Renal cortical epithelial cell (primary cell): ENCODE measurements at places on chromosomes 1 and 21. TPM values are rescaled to one million over a fixed set of nuclear protein-coding genes. Genes with fewer than 3 reads are reported as not detected.

Gene IL20
- not detected in 2 replicates for total RNA-seq

Gene INAVA
- 28.1 and 58.5 TPM in 2 replicates for total RNA-seq

Gene VSIG8
- total RNA-seq: not detected in 2 replicates

DNA sequence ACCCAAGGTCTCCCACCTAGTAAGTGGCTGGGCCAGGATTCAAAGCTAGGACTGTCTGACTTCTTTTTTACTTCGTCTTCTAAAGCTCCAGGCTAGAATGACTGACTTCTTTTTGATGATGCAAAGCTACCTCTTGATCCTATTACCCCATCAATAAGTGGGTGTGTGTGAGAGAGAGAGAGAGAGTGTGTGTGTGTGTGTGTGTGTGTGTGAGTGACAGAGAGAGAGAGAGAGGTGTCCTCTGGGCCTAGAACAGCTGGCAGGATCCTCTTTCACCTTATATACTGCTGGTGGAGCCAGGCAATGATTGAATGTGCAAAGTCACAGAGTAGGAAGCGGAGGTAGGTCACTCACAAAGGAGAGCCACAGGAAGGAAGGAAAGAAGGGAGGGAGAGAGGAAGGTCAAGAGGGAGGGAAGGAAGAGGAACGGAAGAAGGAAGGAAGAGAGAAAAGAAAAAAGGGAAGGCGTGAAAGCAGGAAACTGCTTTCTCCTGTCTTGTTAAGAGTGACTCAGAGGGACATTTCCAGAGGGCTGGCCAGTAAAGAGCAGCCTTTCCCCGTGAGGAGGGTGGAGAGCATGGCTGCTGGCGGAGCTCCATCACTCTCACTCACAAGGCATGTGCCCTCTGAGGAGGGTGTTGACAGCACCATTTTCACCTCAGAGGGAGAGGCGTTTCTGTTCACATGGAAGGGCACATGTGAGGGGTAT lies 68.9 kb downstream of the CDC7 start:
- peak; percentile 93 for DNase-seq

Gene EPHA10
- total RNA-seq: 0.05 and 1.0 TPM in 2 replicates

DNA sequence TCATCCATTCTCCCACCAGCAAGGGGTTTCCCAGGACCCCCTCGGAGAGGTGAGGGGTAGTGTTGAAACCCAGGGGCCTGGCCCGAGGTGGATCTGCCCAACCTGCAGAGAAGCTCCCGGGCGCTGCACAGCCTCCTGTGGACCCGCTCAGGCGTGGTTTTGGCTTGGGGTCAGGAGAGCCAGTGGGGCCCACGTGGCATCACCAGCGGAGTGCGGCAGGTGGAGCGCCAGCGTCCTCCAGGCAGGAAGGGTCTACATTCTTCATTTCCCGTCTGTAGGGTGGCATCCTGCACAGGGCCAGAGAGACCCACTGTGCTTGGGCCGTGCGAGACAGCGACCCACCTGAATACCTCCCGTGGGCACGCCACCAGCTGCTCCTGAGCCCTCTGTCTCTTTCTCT lies 135.2 kb downstream of the NPHP4 start:
- DNase-seq: no peak

Gene SPATA46
- total RNA-seq: not detected in 2 replicates

Gene VANGL1
- 14.1 and 14.7 TPM in 2 replicates for total RNA-seq

Gene NPL
- total RNA-seq: 0.35 and 1.5 TPM in 2 replicates

DNA sequence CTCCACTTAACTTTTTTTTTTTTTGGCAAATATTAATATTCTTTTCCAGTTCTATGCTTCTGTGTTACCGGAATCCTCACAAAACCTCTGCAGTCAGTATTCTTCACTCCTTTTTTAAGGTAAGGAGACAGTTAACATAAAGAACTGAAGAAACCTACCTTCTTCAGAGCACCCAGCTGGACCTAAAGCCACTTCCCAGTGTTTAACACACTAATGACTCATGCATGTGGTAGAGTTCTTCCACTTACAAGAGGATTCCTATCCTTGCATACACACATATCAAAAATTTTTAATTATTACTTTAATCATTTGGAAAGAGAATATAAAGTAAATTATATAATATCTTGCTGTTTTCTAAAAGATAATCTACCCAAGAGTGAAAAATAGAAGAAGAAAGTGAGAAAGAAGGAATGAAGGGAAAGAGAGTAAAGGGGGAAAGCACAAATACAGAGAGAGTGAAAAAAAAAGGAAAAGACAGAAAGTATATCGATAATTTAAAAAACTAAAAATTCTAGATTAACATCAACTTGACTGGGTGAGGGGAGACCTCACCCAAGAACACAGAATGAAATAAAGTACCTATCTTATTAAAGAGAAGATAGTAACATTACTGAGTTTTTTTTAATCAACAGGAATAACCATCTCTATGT lies 54.9 kb downstream of the ENAH start:
- DNase-seq: peak; percentile 57

DNA sequence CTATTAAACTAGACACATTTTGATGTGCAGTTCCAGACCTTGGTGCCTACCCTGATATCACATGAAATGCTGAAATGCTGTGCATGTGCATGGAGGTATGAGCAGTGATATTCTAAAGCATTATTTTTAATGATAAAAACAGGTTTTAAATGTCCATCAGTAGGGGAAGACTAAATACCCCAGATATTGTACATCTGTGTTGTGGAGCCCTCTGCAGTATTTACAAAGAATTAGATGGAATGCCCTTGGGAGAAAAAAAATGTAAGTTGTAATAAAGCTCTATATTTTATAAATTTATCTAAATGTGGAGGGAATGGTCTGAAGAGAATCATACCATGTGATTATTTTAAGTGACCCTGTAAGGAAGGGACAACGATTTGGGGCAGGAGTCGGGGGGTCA lies 39.1 kb upstream of the IGSF5 start:
- no peak for DNase-seq
